GM13976 (cell line): ENCODE measurements at places on chromosomes 7 and 10.

DNA sequence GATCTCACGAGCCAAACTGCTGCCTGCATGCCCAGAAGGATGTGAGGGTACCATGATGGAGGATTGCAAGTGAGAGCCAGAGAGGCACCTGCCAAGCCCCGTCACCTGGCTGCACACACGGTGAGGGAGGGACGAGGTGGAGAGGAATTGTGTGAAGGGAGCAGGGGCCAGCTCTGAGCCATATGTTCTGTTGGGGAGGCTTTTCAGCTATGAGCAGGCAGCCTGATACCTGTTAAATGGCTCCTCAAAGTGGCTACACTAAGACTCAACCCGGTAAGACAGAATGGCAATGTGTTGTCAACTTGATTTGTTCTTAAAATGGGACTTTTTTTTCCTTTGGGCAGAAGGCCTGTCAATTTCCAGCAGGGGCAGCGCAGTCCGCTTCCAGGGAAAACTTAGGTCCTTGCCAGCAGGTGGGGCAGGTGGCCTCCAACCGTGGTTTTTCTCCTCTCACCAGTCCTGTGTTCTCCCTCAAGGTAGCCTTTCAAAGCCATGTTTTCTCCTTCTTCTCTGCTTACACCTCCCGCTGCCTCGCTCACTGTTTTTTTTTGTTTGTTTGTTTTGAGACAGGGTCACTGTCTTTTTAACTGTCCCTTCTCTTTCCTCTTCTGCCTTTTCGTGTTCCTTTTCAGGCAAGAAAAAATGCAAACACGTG lies 57.7 kb upstream of the ZNRF2 start:
- DNase-seq, result no peak

DNA sequence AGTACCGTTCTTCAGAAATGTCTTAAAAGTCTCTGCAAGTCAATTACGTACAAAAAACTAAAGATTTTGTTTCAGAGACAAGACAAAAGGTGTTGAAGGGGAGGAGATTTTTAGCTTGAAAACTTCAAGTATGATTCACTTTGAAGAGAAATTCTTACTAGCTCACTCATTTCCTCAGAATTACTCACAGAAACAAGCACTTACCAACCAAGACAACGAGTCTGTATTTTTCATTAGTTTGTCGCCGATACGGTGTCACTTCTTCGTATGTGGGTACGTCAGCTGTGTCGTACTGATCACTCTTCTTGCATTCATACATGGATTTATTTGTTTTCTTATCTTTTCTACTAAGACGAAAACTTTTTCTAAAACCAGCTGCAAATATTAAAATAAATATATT lies 90.6 kb upstream of the ODAD2 start:
- no peak for DNase-seq

DNA sequence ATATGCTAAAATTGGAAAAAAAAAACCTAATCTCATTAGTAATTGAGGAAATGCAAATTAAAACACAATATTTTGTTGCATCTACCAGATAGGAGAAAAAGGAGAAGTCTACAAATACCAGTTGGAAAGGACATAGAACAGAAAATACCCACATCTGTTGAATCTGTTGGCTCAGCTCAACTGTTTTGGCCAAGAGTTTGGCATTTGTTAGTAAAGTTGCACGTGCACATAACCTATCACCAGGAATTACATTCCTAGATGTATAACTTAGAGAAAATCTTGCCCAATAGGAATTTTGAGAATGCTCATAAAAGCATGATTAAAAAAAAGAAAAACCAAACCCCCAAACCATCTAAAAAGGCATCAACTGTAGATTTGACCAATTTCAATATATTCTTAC lies 282.1 kb upstream of the BMPER start:
- DNase-seq, result no peak

- no peak for DNase-seq
Observed at GRCh38 chr7:111393011-111393754, 169.1 kb downstream of the IMMP2L start.

GRCh38 chr10:103199488-103199887 lies 6.4 kb upstream of the NT5C2 start:
- no peak for DNase-seq

- DNase-seq, result no peak
Observed at GRCh38 chr7:29309041-29309854, 114.7 kb downstream of the CHN2 start.

GRCh38 chr10:49179699-49180443 lies 8.3 kb downstream of the TMEM273 start:
- DNase-seq, result no peak

GRCh38 chr7:134916171-134916883 lies 70.0 kb upstream of the AGBL3 start:
- no peak for DNase-seq

DNA sequence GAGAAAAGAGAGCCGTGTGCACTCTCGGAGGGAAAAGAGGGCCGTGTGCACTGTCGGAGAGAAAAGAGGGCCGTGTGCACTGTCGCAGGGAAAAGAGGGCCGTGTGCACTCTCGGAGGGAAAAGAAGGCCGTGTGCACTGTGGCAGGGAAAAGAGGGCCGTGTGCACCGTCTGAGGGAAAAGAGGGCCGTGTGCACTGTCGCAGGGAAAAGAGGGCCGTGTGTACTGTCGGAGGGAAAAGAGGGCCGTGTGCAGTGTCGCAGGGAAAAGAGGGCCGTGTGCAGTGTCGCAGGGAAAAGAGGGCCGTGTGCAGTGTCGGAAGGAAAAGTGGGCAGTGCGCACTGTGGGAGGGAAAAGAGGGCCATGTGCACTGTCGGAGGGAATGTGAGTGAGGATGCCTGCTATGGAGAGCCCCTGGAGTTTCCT lies 188.7 kb downstream of the DNAJB6 start:
- DNase-seq, result no peak

- DNase-seq, result peak; percentile 30
Observed at GRCh38 chr10:45374350-45375052, 485 bp downstream of the ALOX5 start.

- no peak for DNase-seq
Observed at GRCh38 chr10:98659951-98660350, 213.2 kb upstream of the HPS1 start.

DNA sequence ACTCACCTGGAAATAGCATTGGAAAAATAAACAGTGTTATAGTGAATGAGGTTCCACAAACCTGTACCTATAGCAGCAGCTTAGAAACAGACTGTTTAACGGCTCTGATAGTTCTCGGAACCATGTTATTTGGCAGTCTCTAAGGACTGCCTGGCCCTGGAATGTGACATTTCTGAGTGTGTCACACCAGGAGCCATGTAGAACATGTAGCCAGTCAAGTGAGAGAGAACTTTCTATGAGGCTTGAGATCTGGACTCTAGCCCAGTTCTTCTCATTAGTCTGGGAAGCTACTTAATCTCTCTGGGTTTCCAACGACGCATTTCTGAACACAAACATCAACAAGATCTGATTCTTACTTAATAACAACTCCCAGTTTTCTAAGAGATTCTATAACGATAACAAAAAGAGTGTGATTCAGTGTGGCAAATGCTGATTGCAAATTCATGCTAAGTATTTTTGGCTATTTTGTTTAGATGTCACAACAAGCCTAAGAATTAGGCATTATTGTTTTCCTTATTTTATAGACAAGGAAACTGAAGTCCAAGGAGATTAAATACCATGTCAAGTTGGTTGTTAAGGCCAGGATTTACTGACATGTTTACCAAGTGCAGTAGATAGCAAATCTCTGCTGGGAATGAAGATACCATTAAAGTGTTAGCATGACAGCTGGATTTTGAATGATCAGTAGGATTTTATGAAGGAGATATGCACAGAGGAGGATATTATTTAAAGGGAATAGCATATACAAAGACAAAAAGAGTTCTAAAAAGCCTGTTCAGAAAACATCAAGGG lies 47.2 kb downstream of the APBB1IP start:
- DNase-seq, result no peak

- no peak for DNase-seq
Observed at GRCh38 chr10:92809840-92810239, 38.5 kb upstream of the EXOC6 start.

DNA sequence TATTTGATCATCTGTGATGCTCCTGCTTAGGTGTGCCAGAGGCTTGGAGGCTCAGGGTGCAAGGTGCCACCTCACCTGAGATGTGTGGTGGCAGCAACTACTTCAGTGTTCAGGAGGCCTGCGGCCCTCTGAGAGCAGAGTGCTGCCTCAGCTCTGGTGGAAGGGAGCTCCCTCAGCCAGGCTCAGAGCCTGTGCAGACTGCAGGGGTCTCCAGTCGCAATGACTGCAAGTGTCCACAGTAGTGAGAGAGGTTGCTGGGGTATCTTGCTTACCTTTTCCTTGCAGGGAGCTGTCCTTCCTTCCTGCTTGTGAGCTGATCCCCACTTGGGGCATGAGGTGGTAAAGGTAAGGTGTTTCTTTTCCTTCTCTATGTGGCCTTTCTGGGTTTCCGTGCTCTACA lies 131.0 kb upstream of the GAD2 start:
- no peak for DNase-seq

DNA sequence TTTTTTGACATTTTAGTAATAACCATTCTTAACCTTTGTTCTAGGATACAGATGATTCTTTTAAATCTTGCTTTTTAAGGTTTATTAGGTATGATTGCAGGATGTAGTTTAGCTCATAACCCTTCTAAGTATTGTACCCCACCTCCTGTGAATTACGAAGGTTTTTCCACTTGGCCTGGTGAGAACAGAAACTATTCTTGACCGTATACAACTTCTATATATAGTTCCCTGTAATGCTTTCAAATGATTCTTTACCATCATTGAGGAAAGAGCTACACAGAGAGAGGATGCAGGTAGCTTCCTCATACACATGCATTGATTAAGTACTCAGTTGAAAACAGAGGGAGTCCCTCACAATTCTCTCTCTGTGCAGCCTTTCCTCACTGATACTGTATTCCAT lies 86.3 kb downstream of the PALS2 start:
- peak; percentile 43 for DNase-seq

- DNase-seq, result no peak
Observed at GRCh38 chr10:124654686-124655085, 89.5 kb downstream of the FAM53B start.

DNA sequence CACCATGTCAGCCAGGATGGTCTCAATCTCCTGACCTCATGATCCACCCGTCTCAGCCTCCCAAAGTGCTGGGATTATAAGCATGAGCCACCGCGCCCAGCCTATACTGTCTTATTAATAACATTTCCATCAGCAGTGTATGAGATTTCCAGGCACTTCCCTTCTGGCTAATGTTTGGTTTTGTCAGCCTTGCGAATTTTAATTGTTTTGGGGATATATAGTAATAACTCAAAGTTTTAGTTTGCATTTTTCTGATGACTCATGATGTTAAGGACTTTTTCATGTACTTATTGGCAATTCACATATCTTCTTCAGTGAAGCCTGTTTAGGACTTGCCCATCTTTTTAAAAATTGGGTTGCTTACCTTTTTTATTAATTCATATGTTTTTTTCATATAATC lies 76.0 kb downstream of the TMEM270 start:
- DNase-seq, result no peak

GRCh38 chr7:99046722-99047121 lies 97.2 kb downstream of the SMURF1 start:
- DNase-seq, result no peak

- DNase-seq, result no peak
Observed at GRCh38 chr7:80362677-80363076, 149.2 kb downstream of the GNAT3 start.

GRCh38 chr7:53428045-53428444 lies 392.6 kb downstream of the POM121L12 start:
- DNase-seq, result no peak

GRCh38 chr10:129039406-129040370 lies 427.4 kb upstream of the MGMT start:
- no peak for DNase-seq

DNA sequence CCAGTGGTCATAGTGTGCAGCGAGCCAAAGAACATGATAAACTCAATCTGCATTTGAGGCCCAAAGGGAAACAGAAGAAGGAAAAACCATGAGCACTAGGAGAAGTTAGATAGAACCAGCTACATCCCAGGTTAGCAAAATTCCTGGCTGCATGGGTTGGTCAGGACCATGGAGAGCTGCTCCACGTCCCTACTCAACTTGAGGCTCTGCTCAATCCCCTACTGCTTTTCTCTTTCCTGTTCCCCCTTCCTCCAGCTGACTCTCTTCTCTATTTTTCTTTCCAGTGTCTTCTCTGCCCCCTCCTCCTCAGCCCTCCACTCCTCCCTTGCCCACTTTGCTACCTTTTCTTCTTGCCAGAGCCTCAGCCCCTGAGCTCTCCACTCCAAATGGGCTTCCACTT lies 21.9 kb upstream of the VSIR start:
- no peak for DNase-seq

- peak; percentile 72 for DNase-seq
Observed at GRCh38 chr7:158824028-158824427, 5.3 kb downstream of the ESYT2 start.

DNA sequence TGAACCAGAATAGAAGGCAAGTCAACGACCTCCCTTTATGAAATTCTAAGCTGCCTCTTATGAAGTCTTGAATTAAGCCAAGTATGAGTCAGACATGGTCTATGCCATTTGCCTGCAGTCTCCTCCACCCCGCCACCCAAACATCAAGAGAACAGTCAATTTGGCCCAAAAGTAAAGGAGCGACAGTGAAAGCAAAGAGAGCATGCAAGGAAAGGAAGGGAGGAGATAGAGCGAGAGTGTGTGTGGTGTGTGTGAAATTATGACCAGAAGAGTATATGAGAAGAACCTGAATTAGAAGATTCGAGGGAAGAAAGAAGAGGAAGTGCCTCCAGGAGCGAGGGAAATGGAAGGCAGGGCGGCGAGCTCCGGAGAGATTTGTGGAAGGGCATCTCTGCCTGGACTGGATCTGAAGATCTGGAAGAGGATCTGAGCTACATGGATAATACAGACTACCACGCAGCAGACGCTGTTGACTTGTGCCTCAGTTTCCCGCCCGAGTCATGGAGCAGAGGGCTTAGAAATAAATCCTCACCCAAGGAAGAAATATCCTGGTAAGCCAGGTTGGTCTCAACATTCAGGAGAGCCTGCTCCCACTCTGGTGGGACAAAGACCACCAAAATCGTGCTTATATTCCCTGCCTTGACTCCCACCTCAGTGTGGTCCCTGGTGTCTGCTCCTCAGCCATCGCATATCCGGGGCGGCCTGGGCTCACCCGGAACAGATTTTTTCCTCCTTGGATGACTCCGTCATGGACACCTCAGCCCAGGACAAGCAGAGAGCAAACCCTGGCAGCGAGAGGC lies 459 bp downstream of the ZDHHC6 start:
- DNase-seq, result no peak

GRCh38 chr10:53358536-53358935 lies 586.0 kb upstream of the MBL2 start:
- no peak for DNase-seq
